ENCODE measurements at places on chromosomes 2 and 18.

DNA sequence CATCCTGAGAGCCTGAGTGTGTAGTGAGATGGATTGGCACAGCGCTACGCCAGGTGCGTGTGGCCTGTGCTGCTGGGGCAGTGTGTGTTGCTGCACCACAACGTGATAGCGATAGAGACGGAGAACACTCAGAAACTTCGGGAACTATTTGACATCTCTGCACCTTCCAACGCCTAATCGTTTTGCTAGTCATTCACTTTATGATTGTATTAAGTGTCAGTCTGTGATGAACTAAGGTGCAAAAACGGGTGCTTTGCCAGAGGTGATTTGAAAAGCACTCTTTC, 26.0 kb upstream of the IGFBP2 start:
- DNase-seq: no peak

- DNase-seq: no peak
Measured at GRCh38 chr2:64808092-64808491, 154.4 kb upstream of the SERTAD2 start.

GRCh38 chr18:45775241-45775676, 50.2 kb upstream of the SIGLEC15 start:
- peak; percentile 87 for DNase-seq

DNA sequence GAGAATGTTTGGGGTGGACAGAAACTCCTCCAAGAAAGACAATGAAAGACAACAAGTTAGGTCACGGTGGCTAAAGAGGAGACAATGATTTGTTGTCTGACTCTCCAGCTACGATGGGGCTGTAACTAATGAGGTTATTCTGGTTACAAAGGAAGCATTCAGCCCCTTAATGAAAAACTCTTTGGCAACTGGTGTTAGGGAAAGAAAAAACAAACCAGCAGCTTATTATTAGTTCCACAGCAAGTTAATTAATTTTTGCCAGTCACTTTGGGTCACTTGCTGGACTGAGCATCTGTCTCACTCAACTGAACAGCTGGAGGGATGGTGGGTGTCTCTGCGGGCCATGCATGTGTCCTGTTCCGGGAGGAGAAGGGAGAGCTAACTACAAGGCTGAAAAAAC, 263.7 kb downstream of the ALK start:
- DNase-seq: no peak

DNA sequence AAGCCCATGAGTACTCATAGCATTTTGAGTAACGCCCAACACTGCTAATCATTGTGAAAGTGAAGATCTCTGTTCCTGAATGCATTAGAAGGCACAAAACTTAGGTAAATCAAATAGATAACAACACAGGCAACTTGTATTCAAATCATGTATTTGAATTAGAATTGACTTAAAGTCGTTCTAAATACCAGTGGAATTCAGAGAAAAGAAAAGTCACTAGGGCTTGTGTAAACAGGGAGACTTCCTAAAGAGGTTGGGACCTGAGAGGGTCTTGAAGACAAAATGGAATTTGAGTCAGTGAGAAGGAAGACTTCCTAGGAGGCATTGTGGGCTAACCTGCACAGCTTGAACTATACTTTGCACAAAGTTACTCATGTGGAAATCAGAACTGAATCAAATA, 127.2 kb downstream of the CTNNA2 start:
- no peak for DNase-seq

- no peak for DNase-seq
Measured at GRCh38 chr2:165558832-165559231, 89.3 kb downstream of the CSRNP3 start.

GRCh38 chr2:121031568-121032340, 253.2 kb downstream of the TFCP2L1 start:
- no peak for DNase-seq

GRCh38 chr2:133489641-133490410, 78.4 kb downstream of the NCKAP5 start:
- DNase-seq: no peak

GRCh38 chr2:12534646-12535263, 182.0 kb upstream of the TRIB2 start:
- DNase-seq: no peak

DNA sequence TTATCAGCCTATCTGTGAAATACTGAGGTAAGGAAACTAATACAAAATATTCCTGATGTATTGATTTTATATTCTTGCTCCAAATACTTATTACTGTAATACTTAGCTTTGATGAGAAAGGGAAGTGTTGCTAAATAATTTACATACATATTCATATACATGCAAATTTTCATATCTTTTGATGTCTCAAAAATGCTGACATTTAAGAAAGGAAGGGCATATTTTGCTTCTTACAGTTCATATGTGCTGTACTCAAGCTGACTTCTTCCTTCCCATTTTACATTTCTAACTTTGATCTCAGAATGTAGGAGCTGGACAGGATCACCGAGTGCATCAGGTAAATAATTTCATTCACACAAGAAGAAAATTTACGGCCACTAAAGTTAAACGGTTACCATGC, 399.2 kb upstream of the VWC2L start:
- DNase-seq: no peak

DNA sequence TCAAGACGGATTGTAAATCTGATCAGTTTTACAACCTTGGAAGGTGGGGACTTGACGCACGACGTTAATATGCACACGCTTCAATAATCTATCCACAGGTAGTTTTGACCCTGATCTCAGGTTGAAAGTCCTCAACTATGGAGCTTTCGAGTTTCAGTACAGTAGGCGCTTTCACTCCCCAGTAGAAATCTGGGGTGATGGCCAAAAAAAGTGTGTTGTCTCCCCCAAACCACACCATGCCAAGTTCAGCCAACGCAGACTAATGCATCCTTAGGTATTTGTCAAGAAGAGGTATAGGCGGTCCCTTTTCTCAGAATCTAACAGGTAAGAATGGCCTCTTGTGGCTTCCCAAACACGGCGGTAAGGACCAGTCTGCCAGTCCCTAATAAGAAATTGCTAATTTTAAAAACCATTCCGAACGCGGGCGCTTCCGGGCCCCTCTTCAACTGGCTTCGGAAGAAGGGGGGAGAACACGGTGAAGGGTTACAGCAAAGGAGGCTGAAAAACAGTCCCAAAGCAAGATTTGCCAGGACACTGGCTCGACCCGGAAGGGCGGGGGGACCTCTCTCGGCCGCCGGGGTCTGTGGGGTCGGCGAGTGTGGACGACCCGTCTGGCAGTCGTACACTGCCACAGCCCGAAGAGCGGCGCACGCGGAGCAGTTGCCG, 659 bp downstream of the FAM210A start:
- DNase-seq: peak; percentile 49

Data from Kasumi-1 (cell line).